Activated CD4-positive, alpha-beta T cell treated with anti-CD3 and anti-CD28 coated beads, Interleukin-2, amount 50 U/mL, for 16 hours (primary cell): ENCODE measurements at places on chromosomes 12 and 14.

GRCh38 chr12:14591719-14592118, 24.0 kb upstream of the PLBD1 start:
- DNase-seq, result no peak

DNA sequence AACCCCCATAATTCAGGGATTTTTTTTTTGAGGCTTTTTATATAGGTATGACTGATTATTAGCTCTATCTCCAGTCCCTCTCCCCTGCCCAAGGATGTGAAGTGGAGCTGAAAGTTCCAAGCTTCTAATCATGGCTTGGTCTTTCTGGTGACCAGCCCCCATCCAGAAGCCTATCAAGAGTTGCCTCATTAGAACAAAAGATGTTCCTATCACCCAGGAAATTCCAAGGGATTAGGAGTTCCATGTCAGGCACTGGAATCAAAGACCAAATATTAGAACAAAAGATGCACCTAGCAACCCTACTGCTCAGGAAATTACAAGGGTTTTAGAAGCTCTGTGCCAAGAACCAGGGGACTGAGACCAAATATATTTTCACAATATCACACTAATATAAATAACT, 29.9 kb downstream of the LRP6 start:
- no peak for DNase-seq

DNA sequence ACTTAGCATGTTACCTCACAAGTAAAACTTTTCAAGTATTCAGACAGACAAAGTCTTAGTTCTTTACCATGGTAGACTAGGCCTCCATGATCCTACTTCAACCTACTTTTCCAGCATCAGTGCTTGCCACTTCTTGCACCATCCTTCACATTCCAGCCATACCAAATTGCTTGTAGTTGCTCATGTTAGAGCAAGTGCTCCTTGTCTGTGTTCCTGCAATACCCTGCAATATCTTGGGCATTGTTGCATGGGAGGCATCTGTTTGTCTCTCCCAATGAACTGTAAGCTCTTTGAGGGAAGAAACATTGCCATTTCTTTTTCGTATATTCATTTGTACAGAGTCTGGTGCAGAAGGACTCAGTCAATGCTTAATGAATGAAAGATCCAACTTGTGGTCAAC, 78.0 kb downstream of the SRGAP1 start:
- no peak for DNase-seq

GRCh38 chr12:65937161-65937641, 112.9 kb downstream of the HMGA2 start:
- no peak for DNase-seq

GRCh38 chr14:50530358-50530757, 2.0 kb downstream of the MAP4K5 start:
- no peak for DNase-seq

DNA sequence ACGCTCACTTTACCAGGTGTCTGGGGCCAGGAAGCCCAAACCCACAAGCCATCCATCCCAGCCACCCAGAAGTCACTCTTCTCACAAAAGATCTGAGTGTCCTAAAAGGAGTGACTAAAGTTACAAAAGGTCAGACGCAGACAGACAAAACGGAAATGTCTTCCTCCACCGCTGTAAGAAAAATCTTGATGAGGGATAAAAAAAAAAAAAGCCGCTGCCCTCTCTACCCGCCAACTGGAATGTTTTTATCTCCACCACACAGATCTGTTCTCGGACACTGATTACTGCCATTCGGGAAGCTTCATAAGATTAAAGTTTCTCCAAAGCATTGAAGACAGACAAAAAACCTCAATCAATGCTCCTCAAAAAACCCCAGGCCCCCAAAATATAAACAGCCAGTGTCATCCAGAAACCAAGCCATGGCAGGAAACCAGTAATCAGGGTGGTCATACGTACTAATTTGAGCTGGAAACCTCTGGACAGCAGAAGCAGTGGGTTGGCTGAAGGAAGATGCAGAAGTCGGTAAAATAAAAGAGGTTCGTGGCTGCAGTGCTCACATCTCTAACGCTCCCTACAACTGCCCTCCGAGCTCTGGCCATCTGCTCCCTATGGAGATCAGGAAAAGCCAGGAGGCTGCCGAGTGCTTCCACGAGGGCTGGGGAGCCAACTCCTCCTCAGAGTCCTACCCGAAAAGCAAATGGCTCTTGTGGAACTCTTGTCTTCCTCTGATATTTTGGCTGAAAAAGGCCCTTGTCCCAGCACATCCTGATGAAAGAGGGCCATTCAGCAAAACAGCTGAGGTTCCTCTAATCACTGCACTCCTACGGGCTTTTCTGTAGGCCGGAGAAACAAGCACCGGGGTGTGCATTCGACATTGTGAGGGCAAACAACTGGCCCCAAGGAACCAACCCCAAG, 30.3 kb downstream of the SSH1 start:
- DNase-seq, result no peak

- DNase-seq, result no peak
Observed at GRCh38 chr12:122003651-122004611, 17.8 kb upstream of the BCL7A start.

- no peak for DNase-seq
Observed at GRCh38 chr14:104117341-104118005, 20.9 kb upstream of the KIF26A start.

DNA sequence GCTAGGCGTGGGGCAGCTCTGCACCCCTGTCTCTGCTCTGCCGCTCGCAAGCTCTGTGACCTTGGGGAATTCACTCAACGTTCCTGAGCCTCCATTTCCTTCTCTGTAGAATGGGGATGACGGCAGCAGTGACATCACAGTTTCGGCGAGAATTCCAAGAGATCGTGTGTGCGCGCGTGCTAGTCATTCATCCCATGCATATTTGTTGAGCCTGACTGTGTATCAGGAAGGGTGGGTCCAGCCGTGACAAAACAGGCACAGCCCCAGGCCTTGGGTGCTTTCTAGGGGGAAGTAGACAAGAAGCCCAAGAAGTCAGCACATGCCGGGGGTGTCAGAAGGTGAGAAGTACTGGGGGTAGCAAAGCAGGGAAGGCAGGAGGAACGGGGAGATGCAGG, 145.6 kb upstream of the NCOR2 start:
- no peak for DNase-seq

DNA sequence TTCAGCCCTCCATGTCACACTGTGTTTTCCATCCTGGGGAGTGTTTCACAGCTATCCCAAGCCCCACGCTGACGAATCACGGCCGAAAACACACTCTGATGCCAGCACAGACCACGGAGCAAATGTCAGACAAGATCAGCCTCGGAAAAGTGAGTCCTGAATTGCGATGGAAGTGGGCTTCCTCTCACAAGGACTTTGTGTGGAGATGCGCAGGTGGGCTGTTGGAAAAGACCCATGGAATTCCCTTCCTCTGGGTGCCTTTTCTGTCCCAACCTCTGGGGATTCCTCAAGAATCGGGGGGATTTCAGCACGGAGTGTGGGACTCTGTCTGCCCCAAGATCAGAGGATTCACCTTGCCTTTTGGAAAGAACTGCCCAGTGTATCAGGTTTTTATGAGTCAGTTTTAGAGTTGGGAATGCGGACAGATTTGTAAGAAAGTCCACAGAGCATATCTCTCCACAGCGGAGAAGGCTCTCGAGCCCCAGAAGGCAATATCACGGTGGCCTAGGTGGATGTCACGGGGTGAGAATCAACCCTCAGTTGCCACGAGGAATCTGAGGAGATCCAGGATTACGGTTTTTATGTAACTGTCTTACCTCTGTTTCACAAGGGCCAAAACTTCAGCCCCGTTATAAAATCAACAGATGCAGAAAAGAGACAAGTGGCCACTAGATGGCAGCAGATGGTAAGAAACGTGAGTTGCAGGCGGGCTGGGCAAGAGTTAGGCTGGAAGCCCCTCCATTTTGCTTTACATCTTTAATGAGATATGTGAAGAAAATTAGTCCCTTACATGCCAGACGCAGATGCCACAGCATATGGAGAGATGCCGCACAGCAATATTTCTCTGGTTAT, 201.9 kb downstream of the DAD1 start:
- DNase-seq, result no peak

- DNase-seq, result peak; percentile 34
Observed at GRCh38 chr12:28130625-28131598, 59.3 kb upstream of the CCDC91 start.

DNA sequence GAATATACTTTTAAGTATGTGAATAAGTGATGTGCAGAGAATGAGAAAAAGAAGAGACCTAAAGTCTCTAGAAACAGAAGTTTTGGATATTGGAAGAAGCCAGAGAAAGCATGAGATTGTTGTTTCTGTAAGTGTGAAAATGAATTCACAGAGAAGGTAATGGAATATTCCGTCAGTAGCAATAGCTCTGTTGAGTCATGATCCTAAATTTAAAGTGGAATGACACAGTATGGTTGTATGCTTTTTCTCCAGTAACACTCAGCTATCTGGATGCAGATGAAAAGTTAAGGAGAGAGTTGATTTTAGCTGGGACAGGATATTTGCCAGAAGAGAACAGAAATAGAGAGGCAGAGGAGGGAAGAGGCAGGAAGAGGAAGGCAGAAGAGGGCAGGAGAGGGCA, 1166.3 kb downstream of the GALC start:
- no peak for DNase-seq

- DNase-seq, result no peak
Observed at GRCh38 chr12:13097491-13098011, 5.9 kb downstream of the GSG1 start.

DNA sequence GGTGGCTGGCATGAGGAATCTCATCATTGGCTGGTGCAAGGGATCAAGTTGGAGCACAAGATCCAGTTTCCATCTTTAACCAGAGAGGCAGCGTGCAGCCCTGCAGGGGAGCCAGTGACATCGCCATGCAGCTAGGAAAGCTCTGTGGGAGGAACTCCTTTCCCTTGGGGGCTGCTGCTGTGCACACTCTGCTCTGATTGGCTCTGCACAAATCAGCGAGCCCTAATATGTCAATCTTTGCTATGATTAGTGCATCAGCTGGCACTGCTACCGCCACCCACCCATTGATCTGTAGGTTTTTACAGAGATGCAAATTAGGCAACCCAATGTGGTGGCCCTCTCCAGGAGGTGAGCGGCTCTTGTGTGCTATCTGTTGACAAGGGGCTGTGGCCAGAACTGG, 262.6 kb downstream of the PCNX1 start:
- no peak for DNase-seq

GRCh38 chr12:28026701-28027100, 54.2 kb upstream of the PTHLH start:
- no peak for DNase-seq

DNA sequence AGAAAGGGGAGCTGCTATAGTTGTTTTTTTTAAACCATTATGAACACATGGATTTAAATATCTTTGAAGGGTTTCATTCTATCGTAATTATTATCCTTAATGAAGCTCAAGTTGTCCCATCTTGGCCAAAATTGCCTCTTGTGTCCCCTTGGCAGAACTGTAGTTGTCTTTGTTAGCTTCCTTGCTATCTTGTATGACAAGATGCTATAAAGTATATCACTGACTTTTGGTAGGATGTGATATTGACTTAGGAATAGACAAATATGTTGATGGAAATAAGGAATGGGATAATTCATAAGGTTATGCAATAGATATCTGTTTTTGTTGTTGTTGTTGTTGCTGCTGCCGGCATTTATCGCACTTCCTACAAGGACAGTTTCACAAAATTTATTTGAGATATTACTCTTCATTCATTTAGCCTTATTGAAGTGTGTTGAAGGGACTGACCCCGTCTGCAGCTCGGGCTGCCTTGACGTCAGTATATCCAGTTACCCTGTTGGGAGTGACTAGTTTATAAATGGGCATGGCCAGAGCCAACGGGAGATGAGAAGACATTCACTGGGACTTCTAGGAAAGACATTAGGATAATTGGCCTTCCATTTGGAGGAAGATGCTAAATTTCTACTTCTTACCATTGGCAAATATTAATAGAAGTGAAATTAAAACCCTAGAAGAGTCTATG, 26.1 kb upstream of the APOLD1 start:
- no peak for DNase-seq

- DNase-seq, result no peak
Observed at GRCh38 chr12:108804271-108804953, 53.0 kb downstream of the SSH1 start.

GRCh38 chr12:42541965-42542364, 47.6 kb downstream of the PRICKLE1 start:
- DNase-seq, result no peak

GRCh38 chr12:108646600-108647579, 13.2 kb upstream of the SELPLG start:
- DNase-seq, result no peak
